Activated CD4-positive, CD25-positive, alpha-beta regulatory T cell treated with anti-CD3 and anti-CD28 coated beads, Interleukin-2, amount 50 U/mL, for 16 hours (primary cell): ENCODE measurements at places on chromosomes 4 and X.

DNA sequence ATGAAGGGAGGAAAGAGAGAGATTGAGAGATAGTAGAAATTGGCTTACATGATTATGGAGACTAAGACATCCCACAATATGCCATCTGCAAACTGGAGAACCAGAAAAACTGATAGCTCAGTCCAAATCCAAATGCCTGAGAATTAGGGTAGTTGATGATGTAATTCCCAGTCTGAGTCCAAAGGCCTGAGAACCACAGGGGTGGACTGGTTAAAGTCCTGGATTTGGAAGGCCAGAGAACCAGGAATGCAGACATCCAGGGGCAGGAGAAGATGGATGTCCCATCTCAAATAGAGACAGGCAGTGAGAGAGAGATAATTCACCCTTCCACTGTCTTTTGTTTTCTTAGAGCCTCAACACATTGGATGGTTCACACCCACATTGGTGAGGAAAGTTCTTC, 345.7 kb upstream of the SPANXN4 start:
- no peak for DNase-seq

- DNase-seq, result no peak
These were observed 29.1 kb upstream of the PLS3 start for GRCh38 chrX:115531818-115532403.

- DNase-seq, result no peak
These were observed 82.0 kb downstream of the HAUS3 start for GRCh38 chr4:2159931-2160330.

GRCh38 chrX:25012433-25012735, 3.4 kb downstream of the ARX start:
- no peak for DNase-seq

GRCh38 chr4:139988863-139989765, 164.9 kb downstream of the MAML3 start:
- no peak for DNase-seq

DNA sequence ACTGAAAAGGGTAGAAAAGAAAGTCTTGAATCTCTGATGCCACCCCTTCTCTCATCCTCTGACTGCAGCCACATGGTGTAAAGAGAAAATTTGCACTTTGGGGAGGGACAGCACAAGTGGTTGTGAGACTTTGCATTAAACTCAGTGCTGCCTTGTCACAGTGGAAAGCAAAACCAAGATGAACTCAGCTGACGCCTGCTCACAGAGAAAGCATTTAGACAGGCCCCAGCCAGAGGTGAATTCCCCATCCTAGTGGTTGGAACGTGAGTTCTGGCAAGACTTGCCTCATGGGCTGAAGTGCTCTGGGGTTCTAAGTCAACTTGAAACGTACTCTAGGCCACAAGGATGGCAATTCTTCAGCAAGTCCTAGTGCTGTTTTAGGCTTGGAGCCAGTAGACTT, 1101.4 kb downstream of the ADGRL3 start:
- no peak for DNase-seq

DNA sequence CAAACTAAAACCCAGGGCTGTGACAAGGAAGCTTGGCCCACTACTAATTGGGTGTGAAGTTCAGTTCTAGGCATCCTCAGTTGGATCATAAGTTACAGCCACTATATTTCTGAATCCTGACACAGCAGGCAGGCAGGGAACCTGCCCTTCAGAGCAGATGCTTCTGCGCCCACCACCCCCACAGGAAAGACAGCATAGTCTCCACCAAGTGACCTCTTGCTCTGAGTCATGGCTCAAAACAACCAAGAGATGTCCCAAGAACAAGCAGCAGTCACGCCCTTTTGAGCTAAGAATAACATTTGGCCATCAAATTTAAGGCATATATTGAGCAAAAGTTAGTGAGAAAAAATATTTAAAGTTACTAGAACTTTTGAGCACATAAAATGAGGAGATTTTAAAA, 170.7 kb upstream of the SMARCAD1 start:
- no peak for DNase-seq

DNA sequence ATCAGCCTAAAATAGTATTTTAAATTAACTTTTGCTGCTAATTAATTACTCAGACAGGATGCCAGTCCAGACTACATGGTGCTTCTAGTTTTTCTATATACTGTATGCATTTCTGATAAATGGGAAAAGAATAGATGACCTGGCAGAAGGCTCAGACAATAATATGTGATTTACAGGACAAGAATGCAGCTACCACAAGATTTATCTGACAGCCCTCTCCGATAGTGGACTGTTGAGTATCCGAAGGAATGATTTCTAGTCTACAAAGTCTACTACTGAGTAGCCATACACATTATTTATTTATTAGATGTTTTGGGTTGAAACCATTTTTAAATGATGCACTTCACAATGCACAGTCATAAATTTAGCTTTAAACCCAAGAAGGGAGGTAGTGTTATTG, 212.8 kb downstream of the MAB21L2 start:
- DNase-seq, result no peak
